ENCODE measurements at places on chromosomes 4 and X. TPM values are rescaled to one million over a fixed set of nuclear protein-coding genes. Genes with fewer than 3 reads are reported as not detected.

MAGED4B gene
- total RNA-seq = not detected

FGB gene
- total RNA-seq = not detected

RBM46 gene
- total RNA-seq = not detected

PIR gene
- total RNA-seq = not detected

ARHGAP24 gene
- 12.7 TPM for total RNA-seq

EREG gene
- total RNA-seq = 10.3 TPM

DCAF4L1 gene
- 0.35 TPM for total RNA-seq

OPHN1 gene
- 0.08 TPM for total RNA-seq

CNOT6L gene
- 142 TPM for total RNA-seq

STK26 gene
- total RNA-seq = 40.7 TPM

DNA sequence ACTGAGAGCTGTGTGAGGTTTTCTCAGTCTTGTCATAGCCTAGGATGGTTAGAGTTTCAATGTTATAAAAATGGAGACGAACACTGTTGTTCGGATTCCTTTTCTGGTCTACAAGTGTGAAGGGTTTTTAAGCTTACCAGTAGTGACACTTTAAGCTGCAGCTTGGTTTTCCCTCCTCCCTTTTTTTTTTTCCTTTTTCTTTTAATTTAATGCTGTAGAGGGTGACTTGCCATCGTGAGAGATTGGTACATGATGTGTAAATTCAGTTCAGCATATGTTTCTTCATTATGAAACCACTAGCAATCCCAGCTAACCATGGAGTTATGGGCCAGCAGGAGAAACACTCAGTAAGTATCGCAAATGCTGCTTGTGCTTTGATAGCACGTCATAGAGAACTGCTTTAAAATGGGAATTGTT is 165.0 kb downstream of the RAPGEF2 start:
- no peaks in the 10 kb centered on the region for H3K36me3 ChIP-seq
- no peak overlapping the region for H3K27ac ChIP-seq
- no peak for DNase-seq
- no peaks in the 10 kb centered on the region for H3K27me3 ChIP-seq

DNA sequence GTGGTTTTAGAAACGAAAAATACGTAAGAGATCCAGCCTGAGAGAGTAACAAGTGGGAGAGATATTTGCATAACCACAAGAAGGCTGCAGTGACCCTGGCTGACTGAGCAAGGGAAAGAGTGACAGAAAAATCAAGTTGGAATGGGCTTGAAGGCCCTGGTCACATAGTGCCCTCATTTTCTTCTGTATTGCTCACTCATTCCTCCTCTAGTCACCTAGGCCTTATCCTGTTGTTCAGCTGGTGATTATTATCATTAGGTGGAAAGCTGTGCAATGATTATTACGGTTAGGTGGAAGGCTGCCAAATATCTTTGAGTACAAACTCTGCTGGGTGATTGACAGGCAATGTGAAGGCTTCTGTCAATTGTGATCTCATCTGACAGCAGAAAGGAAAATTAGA is 2384.1 kb downstream of the PCDH7 start:
- DNase-seq = no peak
- no peaks in the 10 kb centered on the region for H3K36me3 ChIP-seq
- no peak overlapping the region for H3K27ac ChIP-seq
- H3K4me3 ChIP-seq = no peak overlapping the region
- H3K4me1 ChIP-seq = no peaks in the 10 kb centered on the region

DNA sequence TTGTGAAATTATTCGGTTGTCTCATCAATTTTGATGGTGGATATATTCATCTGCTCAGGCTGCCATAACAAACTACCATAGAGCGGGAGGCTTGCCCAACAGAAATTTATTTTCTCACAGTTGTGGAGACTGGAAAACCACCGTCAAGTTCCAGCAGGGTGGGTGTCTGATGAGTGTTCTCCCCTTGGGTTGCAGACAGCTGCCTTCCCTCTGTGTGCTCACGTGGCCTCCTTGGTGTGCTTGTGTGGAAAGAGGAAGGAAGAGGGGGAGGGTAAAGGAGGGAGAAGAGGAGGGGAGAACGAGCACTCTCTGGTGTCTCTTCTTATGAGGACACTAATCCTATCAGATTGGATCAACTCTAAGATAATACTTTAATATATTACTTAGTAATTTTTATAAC is 123.8 kb upstream of the TEX13D start:
- H3K36me3 ChIP-seq = no peaks in the 10 kb centered on the region
- no peak overlapping the region for H3K4me3 ChIP-seq
- peaks cover 15% of the 10 kb centered on the region for H3K4me1 ChIP-seq
- no peak for DNase-seq
- H3K27me3 ChIP-seq = no peaks in the 10 kb centered on the region
- no peak overlapping the region for H3K27ac ChIP-seq

GRCh38 chr4:169032883-169033645 is 23.0 kb upstream of the CBR4 start:
- DNase-seq = no peak
- H3K4me1 ChIP-seq = no peaks in the 10 kb centered on the region
- no peaks in the 10 kb centered on the region for H3K27me3 ChIP-seq
- no peaks in the 10 kb centered on the region for H3K36me3 ChIP-seq

DNA sequence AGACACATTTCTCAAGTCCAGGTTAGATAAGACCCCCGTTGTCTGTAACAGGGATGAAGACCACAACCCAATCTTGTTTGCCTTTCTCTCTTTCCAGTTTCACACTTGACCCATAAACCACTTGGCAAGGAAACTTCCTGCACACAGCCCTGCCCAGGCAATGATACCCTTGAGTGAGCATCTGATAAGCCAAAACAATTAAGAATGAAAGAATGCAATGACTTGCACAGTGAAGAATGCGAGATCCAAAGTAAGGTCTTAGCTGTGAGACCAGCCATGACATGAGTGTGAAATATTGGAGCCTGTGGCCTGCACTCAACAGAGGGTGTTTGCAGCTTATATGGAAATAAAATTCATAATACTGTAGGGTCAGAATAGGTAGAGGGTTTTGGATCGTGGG is 37.9 kb upstream of the MXRA5 start:
- no peaks in the 10 kb centered on the region for H3K4me1 ChIP-seq
- H3K4me3 ChIP-seq = no peak overlapping the region
- H3K36me3 ChIP-seq = no peaks in the 10 kb centered on the region
- H3K27ac ChIP-seq = no peak overlapping the region
- no peak for DNase-seq

DNA sequence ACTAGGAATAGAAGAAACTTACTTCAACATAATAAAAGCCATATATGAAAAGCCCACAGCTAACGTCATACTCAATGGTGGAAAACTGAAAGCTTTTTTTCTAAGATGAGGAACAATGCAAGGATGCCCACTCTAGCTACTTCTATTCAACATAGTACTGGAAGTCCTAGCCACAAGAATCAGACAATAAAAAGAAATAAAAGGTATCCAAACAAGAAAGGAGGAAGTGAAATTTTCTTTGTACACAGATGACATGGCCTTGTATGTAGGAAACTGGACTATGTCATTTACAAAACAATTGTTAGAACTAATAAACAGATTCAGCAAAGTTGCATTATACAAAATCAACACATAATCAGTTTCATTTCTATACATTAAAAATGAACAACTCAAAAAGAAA is 25.5 kb upstream of the NXT2 start:
- H3K27me3 ChIP-seq = no peaks in the 10 kb centered on the region
- no peaks in the 10 kb centered on the region for H3K4me1 ChIP-seq
- no peak overlapping the region for H3K27ac ChIP-seq
- DNase-seq = no peak

DNA sequence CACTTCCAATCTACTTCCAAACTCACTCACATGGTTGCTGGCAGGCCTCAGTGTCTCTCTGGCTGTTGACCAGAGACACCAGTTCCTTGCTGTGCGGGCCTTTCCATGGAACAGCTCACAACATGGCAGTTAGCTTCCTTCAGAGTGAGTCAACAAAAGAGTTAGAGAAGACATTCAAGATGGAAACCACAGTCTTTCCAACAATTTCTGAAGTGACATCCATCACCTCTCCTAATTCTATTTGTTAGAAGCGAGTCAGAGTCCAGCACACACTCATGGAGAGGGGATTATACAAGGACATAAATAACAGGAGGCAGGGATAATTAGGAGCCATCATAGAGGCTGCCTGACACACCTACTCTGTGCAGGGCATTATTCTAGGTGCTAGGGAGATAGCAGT is 62.5 kb upstream of the TMEM164 start:
- H3K4me3 ChIP-seq = no peak overlapping the region
- H3K4me1 ChIP-seq = no peaks in the 10 kb centered on the region
- no peaks in the 10 kb centered on the region for H3K36me3 ChIP-seq
- DNase-seq = no peak
- no peak overlapping the region for H3K27ac ChIP-seq

GRCh38 chrX:2311501-2311900 is 189.3 kb downstream of the DHRSX start:
- no peak for DNase-seq
- no peaks in the 10 kb centered on the region for H3K36me3 ChIP-seq
- H3K27ac ChIP-seq = no peak overlapping the region
- H3K27me3 ChIP-seq = no peaks in the 10 kb centered on the region

DNA sequence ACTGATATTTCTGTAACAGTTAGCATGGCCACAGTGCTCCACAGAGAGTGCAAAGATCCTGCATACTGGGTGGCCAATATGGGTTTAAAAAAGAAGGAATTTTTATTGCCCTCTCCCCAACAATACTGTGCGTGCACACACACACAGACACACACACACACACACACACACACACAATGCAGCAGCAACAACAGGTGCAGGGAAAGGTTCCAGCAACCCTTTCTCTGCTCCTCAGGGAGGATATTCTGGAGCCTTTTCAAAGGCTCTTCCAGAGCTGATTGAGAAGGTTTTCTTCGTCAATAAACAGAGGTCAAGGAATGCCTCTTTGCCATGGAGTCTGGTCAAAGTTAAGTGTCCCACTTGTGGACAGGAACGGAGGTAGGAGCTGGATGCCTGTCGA is 84.8 kb upstream of the ZFP42 start:
- no peak overlapping the region for H3K27ac ChIP-seq
- H3K27me3 ChIP-seq = no peaks in the 10 kb centered on the region

- peaks cover 5% of the 10 kb centered on the region for H3K36me3 ChIP-seq
- DNase-seq = no peak
Observed at GRCh38 chr4:15833801-15834200, 55.7 kb downstream of the CD38 start.

DNA sequence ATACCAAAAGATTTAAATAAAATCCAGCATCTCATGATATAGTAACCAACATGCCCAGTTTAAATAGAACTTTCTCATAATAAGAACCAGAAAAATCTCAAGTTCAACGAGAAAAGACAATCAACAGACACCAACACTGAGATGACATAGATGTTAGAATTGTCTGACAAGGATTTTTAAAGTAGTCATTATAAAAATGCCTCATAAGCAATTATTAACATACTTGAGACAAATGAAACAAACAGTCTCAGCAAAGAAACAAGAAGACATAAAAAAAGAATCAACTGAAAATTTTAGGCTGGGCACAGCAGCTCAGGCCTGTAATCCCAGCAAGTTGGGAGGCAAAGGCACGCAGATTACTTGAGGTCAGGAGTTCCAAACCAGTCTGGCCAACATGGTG is 118.1 kb downstream of the FGF16 start:
- H3K27ac ChIP-seq = no peak overlapping the region
- no peak overlapping the region for H3K4me3 ChIP-seq
- no peaks in the 10 kb centered on the region for H3K36me3 ChIP-seq
- no peak for DNase-seq
- no peaks in the 10 kb centered on the region for H3K27me3 ChIP-seq

DNA sequence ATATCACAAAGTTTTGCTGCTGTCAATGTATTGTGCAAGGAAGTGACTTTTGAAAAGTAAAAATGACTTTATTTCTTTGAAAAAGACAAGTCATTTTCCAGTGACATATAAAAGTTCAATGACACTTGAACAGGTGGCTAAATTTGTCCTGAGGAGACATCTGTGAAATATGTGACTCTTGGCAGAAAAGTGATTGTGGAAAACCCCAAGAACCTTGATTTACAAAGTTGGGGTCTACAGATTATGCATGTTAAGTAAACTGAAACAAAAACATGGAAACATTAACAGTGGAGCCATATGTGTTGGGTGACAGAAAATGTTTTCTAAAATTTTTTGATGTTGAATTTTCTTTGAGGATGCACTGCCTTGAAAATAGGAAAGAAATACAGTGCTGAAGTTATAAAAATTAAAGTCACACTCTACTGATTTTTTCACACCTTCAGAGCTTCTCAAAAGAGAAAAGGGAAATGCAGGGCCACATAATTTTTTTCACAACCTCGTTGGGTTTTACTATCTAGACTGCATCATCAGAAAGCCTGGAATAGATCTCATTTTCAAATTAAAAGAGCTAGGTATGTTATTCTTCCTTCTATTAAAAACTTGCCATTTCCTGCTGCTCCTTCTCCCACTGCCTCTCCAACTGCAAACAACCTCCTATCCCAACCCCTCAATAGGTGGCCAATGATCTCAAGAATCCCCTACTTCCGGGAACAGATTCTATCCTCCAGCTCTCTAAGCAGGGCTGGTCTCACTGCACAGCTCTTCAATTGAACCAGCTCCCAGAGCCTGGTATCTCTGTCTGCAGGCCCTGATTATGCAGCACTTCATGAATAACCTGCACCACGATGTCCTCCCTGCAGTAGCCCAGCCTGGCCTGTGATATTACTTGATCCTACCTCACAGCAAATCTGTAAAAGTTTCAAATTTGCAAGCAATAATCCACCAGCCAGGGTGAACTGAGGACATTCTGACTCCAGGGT is 570.8 kb upstream of the CPEB2 start:
- H3K4me3 ChIP-seq = no peak overlapping the region
- no peaks in the 10 kb centered on the region for H3K4me1 ChIP-seq
- H3K27ac ChIP-seq = no peak overlapping the region

- no peak overlapping the region for H3K27ac ChIP-seq
- no peak for DNase-seq
- no peaks in the 10 kb centered on the region for H3K36me3 ChIP-seq
- H3K27me3 ChIP-seq = no peaks in the 10 kb centered on the region
Observed at GRCh38 chrX:74370487-74370886, 50.8 kb upstream of the SLC16A2 start.

DNA sequence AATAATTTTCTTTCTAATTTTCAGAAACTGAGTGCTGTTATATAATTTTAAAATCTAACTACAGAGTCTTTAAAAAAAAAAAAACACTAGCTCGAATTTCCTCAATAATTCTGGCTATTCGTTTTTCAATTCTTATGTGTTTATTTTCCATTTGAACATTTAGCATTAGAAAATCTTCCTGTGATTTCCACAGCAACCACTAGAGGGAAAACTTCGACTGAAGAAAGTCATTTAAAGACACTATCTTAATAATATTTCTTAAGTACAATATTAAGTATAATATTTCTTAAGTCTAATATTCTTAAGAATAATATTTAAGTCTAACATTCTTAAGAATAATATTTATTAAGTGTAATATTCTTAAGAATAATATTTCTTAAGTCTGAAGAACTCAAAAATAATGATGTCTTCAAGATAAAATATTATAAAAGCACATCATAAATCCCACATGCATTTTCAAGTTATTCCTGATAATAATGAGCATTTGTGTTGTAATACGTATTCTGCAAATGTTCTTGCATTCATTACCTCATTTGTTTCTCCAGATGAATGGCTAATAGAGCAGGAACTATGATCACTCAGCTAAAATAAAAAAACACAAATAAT is 118.4 kb upstream of the WDR17 start:
- DNase-seq = no peak
- no peaks in the 10 kb centered on the region for H3K27me3 ChIP-seq
- peaks cover 3% of the 10 kb centered on the region for H3K4me1 ChIP-seq
- no peak overlapping the region for H3K27ac ChIP-seq
- H3K36me3 ChIP-seq = no peaks in the 10 kb centered on the region
- H3K4me3 ChIP-seq = no peak overlapping the region

GRCh38 chr4:146029147-146029546 is 90.5 kb upstream of the ZNF827 start:
- no peak overlapping the region for H3K27ac ChIP-seq
- H3K4me3 ChIP-seq = no peak overlapping the region
- H3K27me3 ChIP-seq = no peaks in the 10 kb centered on the region
- no peaks in the 10 kb centered on the region for H3K36me3 ChIP-seq

Measured in naive thymus-derived CD4-positive, alpha-beta T cell (primary cell).